Left renal pelvis (tissue), 4 donors: ENCODE measurements at places on chromosomes 3 and 15.
A peak's percentile ranks its signal among the peaks of the same experiment; 100 is the strongest.

DNA sequence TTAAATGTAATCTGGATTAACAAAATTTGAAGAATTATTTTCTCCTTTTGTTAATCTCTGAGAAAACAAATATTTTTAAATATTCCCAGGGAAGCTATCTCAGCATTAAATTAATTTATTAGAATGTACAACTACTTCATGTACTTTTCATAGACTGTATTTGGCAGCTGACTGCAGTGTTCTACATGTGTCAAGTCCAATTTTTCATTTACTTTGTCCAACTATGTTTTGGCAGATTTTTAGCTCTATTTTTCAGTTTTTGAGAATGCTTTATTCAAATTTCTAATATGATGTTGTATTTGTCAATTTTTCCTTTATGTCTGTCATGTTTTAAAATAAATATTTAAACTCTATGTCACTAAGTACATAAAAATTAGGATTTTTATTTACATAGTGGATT is 925.1 kb downstream of the OTOL1 start:
- no peak for DNase-seq

DNA sequence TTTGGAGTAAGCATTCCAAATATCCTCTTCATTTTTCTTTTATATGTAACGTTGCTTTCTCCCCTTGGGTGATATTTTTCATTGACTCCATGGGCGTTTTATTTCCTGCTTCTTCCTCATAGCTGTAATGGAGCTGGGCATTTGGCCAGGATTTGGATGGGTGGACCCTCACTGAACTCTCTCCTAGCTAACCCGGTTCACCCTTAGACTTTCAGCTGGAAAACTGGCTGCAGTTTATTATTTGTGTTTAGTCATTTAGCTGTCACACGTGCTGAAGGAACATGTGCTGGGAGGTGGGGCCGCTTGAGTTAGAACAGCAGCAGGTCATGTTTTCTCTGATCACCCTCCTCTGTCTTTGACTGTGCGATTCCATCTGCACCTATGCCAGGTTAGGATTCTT is 407.6 kb downstream of the ZIC1 start:
- DNase-seq = peak; percentile 67

DNA sequence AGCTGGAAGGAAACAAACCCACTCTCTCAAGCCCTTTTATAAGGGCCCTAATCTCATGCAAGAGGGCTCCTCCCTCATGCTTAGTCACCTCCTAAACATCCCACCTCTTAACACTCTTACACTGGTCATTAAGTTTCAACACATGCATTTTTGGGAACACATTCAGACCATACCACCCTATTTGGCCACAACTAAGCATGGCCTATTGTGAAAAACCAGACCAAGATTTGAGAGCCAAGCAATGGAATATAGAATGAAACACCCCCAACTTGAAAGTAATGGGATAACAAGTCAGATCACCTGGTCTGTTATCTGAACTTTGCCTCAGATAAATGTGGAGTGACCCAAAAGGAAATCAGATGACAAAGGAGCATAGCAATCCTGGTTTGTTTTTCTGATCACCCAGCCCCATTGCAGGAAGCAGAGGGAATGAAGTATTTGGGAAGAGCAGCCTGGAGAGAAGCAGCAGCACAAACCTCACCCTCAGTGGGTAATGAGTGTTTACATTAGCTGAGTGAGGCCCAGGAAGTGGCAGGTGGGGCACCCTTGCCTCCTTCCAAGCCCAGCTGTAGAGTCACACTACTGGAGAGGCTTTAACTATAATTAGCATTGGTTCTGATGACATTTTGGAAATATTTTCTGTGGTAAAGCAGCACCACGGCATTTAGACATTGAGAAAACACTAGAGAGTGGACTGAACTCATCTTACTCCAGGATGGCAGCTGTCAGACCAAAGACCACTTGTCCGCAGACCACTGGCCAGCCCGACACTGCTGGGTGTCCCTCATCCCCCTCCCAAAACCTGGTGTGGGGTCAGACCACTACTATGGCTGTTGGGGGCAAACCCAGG is 48.8 kb upstream of the PRTG start:
- DNase-seq = no peak

GRCh38 chr15:39491886-39492490 is 88.9 kb upstream of the THBS1 start:
- DNase-seq = no peak

DNA sequence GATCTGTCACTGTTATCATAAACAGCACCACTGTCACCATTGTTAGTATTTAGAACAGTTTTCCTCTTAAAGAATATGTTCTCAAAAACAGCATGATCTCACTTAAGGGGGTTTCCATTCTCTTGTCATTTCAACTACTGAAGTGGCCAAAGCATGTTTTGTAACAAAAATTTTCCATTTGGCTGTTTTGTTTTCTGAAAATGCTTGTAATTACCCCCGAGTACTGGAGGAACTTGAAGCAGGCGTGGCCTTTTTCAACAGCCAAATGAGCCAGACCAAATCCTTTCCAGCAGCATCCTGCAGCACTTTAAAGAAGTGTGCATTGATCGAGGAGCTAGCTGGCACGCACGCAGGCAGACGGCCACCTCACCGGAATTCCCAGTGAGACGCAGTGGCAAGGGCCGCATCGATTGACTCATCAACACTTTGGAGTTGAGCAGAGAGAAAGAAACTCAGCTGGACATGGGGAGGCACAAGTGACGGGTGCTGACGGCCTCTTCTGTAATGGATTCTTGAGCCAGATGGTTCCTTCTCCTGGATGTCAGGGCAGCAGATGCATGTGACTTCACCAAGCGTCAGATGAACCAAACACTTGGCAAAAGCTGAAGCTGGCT is 234.3 kb upstream of the IGF1R start:
- DNase-seq = no peak

DNA sequence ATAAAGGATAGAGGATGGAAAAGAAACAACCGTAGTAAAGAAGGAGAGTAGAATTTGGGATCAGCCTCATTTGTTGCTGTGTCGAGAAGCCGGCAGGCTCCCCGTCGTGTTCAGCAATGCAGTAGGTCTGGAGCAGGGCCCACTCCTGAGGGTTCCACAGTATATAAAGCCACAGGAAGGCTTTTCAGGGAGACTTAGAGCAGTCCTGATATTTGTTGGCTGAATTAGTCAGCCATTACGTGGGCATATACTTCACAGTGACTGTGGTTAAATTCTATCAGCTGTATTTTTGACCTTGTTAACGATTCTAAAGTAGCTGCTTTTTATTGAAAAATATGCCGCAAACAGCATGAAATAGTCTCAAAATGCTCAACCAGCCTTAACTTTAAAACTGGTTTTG is 149.5 kb downstream of the ITPR1 start:
- DNase-seq = no peak

GRCh38 chr3:23949784-23950183 is 4.7 kb downstream of the NR1D2 start:
- no peak for DNase-seq

- no peak for DNase-seq
These were observed 140.2 kb upstream of the PLXND1 start for GRCh38 chr3:129746629-129747028.

DNA sequence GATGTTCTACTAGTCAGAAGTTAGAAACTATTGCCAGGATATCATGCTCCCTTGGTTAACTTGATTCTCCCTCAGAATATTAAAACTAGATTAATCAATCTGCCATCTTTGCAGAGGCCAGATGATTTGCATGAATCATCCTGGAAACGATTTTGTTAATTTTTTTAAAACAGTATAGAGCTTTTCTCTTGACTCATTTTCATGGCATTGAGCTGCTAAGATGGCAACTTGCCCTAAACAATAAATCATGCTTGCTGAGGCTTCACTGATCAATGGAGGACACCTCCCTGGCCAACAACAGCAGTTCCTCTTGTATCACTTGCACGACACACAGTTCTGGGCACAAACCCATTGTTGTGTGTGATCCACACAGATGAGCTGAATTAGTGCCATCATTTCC is 109.1 kb downstream of the COL6A6 start:
- no peak for DNase-seq
